ENCODE measurements at places on chromosomes 13 and 19.

GRCh38 chr19:34818270-34818669 is 45.3 kb upstream of the ZNF599 start:
- DNase-seq, result no peak

- no peak for DNase-seq
Measured at GRCh38 chr19:16590876-16591802, 18.9 kb upstream of the SLC35E1 start.

- DNase-seq, result no peak
Measured at GRCh38 chr13:93104270-93104669, 122.3 kb upstream of the GPC6 start.

DNA sequence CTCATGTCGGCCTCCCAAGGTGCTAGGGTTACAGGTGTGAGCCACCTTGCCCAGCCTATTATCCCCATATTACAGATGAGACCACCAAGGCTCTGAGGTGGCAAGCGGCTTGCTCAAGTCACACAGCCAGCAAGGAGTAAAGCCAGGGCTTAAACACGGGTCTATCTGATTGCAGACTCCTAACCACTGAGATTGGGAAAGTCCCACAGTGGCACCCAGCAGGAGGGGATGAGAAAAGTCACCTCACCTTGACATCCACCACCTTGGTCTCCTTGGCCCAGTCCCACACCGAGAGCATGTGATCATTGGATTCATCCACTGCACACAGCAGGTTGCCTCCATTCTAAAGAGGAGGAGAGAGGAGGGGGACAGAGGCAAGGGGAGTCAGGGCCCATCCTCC is 9.5 kb downstream of the EML2 start:
- no peak for DNase-seq

DNA sequence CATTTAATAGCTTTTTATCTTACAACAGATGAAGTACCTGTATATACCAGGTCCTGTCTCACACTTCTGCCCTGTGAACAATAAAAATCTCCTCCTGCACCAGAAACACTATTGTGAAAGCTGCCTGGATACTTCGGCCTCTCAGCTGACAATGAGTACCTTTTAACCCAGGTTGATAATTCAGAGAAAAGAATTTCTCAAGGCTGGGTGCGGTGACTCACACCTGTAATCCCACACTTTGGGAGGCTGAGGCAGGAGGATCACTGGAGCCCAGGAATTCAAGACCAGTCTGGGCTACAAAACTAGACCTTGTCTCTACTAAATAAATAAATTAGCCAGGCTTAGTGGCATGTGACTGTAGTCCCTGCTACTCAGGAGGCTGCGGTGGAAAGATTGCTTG is 65.3 kb upstream of the TM9SF2 start:
- no peak for DNase-seq

DNA sequence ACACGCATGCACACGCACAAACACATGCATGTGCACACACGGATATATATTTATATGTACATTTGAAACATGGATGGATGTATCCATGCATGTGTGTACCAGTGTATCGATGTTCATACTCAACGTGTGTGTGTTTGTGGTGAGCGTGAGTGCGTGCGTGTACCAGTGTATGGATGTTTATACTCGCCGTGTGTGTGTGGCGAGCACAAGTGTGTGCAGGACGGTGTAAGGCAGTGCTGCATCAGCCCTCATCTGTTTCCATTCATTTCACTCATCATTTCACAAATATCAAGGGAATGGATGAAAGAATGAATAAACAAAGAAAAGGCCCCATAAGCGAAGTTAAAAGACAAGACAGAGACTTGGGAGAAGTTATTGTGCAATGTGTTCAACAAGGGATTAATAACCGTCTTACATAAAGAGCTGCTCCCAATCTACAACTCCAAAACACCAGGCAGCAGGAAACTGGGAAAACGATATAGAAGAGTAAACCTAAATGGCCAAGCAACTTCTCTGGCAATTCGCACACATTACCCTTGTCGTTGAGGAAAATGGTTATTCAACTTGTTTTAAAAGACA is 21.7 kb upstream of the MIER2 start:
- DNase-seq, result no peak

DNA sequence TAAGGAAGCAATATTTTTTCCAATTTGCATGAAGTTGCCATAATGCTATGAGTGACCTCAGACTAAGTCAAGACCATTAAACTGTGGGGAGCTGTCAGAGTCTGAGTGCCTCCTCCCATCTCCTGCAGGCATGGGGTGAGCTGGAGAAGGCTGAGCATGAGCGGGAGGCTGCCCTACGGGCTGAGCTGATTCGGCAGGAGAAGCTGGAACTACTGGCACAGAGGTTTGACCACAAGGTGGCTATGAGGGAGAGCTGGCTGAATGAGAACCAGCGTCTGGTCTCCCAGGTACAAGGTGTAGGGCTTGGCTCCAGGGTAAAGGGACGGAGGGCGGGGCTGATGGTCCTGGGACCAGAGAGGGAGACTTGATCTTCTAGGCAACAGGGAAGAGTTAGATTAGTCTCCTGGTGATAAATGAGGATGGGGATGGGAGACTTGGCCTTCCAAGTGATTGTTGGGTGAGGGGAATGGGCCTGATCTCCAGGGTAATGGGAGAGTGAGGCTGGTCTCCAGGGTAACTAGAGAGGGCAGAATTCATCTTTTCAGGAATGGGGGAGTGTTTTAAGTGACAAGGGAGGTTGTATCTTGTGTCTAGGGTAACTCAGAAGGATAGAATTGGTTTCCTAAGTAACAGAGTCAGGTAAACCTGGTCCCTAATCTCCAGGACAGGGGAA is 36.0 kb downstream of the SPTBN4 start:
- no peak for DNase-seq

DNA sequence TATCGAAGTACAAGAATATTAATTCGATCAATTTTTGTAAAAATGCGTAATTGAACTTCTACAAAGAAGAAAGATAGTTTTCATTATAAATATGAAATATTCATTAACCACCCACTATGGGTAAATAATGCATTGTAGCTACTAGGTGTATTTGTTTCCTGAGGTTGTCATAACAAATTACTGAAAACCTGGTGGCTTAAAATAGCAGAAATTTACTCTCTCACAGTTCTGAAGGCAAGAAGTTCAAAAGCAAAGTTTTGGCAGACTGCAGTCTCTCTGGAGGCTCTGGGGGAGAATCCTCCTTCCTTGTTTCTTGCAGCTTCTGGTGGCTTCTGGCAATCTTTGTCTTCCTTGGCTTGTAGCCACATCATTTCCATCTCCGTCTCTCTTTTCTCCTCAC is 99.2 kb upstream of the MIR17HG start:
- DNase-seq, result no peak

DNA sequence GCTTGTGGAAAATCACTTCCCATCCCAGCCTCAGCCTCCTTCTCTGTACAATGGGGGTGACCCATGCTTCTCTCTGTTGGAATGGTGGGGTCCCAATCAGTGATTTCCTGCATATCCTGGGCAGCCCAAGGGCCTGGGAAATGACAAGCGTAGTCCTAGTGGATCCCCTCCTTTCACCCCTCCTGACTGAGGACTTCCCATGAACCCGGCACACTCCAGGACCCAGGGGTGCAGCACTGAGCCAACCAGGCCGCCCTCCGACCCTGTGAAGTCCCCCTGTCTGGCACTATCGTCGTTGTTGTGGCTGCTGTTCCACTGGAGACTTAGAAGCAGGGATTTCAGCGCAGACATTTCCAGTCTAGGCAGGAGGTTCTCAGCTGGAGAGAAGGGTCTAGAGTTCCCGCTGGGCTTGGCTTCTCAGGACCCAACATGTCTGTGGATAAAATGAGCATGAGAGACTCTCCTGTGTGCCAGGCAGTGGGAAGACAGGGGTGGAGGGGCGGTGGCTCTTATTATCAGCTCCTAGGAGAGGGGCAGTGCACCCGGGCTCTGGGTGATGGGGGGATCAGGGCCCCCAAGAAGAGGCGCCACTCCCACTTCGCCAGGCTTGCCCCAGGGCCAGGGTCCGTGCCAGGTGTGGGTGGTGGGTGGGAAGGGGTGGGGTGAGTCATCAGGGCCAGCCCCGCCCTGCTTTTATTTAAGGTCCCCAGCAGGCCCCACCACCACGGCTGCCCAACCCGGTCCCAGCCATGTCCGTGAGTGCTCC is at the start of gene LGALS7B:
Gene LGALS7B, plus strand, starts transcription at position 723 of the 766 bp plus-strand sequence. Its CDS starts 27 bp downstream, at position 750.
- no peak for DNase-seq

GRCh38 chr13:78147905-78148304 is 229.3 kb upstream of the EDNRB start:
- peak; percentile 86 for DNase-seq

DNA sequence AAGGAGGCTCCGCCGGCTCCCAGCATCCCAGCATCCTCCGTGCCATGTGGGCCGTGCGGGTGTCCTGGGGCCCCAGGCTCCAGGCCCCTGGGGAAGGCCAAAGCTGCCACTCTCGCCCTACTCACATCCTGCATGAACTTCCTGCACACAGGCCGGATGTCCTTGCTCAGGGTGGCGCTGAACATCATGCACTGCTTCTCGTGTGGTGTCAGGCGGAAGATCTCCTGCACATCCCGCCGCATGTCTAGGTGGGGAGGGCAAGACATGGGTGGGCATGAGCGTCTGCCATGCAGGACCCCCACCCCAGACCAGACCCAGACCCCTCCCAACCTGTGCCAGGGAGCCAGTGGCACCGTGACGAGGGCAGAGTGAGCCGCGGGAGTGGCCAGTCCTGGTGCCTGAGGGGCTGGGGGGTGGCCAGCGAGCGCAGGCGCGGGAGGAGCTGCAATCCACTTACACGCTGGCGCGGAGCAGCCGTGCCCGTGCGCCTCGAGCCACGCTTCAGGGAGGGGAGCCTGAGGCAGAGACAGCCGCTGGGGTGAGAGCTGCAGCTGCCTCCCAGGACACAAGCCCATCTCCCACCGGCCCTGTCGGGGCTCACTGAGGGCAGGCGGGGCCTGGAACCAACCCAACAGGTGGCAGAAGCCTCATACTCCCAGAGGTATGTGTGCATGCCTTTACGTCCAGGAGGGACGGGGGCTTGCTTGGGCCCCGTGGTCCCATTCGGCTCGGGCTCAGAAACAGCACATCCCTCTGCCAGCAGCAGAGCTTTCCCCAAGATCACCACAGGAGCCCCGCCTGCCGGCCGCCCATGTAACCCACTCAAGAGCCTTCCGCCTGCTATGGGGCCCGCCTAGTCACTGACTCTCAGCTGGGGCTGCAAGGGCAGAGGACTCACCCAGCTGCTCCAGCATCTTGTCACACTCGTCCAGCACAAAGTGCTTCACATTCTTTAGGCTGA is 8.8 kb downstream of the DDX39A start:
- DNase-seq, result no peak

GRCh38 chr13:32427852-32428580 is at the start of gene N4BP2L1:
N4BP2L1 (minus strand) TSS chr13:32428130; CDS start chr13:32428082, 48 bp downstream.
- peak; percentile 35 for DNase-seq

- DNase-seq, result peak; percentile 23
Measured at GRCh38 chr13:100646030-100646673, 28.4 kb downstream of the TMTC4 start.

- DNase-seq, result no peak
Measured at GRCh38 chr13:99800951-99801350, 170.6 kb downstream of the ZIC5 start.

- no peak for DNase-seq
Measured at GRCh38 chr19:5851302-5851701, at the start of gene FUT3. FUT3 (minus strand) TSS chr19:5851449.

GRCh38 chr19:38270587-38271167 is 6.3 kb downstream of the SPINT2 start:
- DNase-seq, result peak; percentile 88
